ENCODE measurements at places on chromosomes 4 and X. TPM values are rescaled to one million over a fixed set of nuclear protein-coding genes. Genes with fewer than 3 reads are reported as not detected.

GRCh38 chr4:183675625-183676024 lies 16.5 kb downstream of the TRAPPC11 start:
- no peak for DNase-seq

DNA sequence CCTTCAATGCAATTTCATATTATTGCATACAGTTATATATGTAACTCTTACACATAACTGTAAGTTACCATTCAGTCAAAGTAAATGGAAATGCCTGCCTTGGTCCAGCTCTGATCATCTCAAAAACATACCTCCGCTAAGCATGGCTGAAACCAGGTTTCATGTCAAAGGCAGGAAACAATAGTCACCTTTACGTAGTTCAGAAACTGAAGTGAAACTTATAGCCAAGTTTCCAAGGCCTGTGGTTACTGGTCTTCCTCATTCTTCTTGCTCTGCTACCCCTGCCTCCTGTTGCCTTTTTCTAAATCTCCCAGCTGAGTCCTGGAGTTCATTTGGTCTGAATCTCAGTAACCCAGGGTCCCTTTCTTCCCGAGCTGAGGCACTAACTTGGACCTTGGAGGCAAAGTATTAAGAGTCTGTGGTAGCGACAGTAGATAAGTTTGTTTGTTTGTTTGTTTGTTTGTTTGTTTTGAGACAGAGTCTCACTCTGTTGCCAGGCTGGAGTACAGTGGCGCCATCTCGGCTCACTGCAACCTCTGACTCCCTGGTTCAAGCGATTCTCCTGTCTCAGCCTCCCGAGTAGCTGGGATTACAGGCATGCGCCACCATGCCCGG lies 30.8 kb downstream of the DAPP1 start:
- no peak for DNase-seq

- DNase-seq, result no peak
These were observed 53.0 kb downstream of the MSN start for GRCh38 chrX:65720381-65720964.

Gene IL1RAPL1
- 4.0 TPM for total RNA-seq

Gene KIT
- 1.5 TPM for total RNA-seq

Gene CENPU
- total RNA-seq, result 1.8 TPM

Gene CSN1S1
- not detected for total RNA-seq

Gene FMR1NB
- not detected for total RNA-seq

Gene SERPINA7
- not detected for total RNA-seq
